Sigmoid colon (tissue), 7 donors: ENCODE measurements at places on chromosomes 13 and 19. TPM values are rescaled to one million over a fixed set of nuclear protein-coding genes. Genes with fewer than 3 reads are reported as not detected.

- no peaks in the 10 kb centered on the region for H3K36me3 ChIP-seq
- DNase-seq, result no peak
- H3K27me3 ChIP-seq, result no peaks in the 10 kb centered on the region
Measured at GRCh38 chr19:54077334-54077733, 3.8 kb downstream of the TARM1 start.

Gene MYO9B
- 95.0 TPM for total RNA-seq

DNA sequence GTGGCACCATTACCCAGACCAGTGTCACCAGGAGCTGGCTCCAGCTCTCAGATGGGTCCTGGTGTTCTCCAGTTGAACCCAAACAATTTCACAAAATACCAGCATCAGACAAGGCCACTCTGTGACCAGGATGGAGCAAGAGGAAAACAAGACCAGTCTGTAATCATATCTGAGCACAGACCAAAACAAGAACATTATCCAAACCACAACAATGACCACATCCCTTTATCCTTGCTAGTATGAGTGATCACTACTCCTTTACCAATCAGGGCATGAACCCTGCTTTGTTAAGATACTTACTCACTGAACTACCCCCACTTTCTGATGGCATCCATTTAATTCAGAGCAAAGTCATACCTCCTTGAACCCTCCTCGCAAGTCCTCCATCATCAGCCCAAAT, 145.9 kb downstream of the NUFIP1 start:
- no peak overlapping the region for H3K27ac ChIP-seq
- no peak overlapping the region for H3K4me3 ChIP-seq
- H3K36me3 ChIP-seq, result no peaks in the 10 kb centered on the region
- H3K27me3 ChIP-seq, result no peaks in the 10 kb centered on the region
- DNase-seq, result no peak

Gene LINGO3
- total RNA-seq, result 0.14 TPM

- H3K4me3 ChIP-seq, result no peak overlapping the region
- H3K4me1 ChIP-seq, result no peaks in the 10 kb centered on the region
- H3K36me3 ChIP-seq, result no peaks in the 10 kb centered on the region
- no peak for DNase-seq
Measured at GRCh38 chr19:57071444-57071843, 48.3 kb upstream of the USP29 start.

GRCh38 chr13:71864094-71864985, 2.7 kb downstream of the DACH1 start:
- peaks cover 20% of the 10 kb centered on the region for H3K27me3 ChIP-seq
- peak overlapping the region; percentile 51 for H3K4me3 ChIP-seq
- peaks cover 32% of the 10 kb centered on the region for H3K4me1 ChIP-seq

DNA sequence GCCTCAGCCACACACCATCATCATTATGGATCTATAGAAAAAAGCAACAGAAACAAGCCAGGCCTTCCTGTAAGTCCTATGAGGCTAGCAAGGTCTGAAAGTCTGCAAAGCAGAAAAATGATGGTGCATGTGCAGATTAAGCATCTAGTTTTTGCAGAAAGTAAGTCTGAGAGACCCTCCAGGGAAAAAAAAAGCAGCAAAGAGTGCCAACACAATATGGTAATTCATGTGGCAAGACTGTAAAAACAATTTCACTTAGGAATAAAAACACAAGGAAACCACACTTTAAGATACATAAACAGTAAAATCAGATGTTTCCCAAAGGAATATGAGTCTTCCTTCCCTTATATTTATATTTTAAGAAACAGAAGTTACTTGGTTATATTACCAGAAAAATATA, 112.3 kb upstream of the FBXL3 start:
- no peak overlapping the region for H3K4me3 ChIP-seq
- no peaks in the 10 kb centered on the region for H3K27me3 ChIP-seq
- H3K36me3 ChIP-seq, result peaks cover 3% of the 10 kb centered on the region
- no peaks in the 10 kb centered on the region for H3K4me1 ChIP-seq
- DNase-seq, result no peak

DNA sequence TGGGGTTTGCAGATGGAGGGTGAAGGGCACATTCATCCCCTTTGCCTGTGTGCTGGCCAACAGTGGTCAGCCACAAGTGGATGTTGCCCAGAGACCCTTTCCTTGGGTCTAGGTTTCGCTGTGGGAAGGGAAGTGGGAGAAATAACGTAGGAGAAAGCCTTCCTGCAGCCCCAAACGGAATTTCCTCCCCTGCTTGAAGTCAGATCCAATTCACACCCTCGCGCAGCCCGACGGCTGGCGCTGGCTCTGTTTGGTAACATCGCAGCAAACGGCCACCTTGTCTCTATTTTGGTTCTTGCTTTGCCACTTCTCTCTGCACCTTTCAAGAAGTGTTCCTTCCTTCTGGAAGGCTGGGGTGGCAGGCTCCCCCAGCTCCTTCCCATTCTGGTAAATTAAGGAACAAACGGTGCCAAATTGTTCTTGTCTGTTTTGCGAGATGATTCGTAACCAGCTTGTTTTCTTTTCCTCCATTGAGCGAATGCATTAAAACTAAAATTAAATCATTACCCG, 45.4 kb downstream of the CHST8 start:
- no peaks in the 10 kb centered on the region for H3K4me1 ChIP-seq
- no peaks in the 10 kb centered on the region for H3K36me3 ChIP-seq
- no peak overlapping the region for H3K4me3 ChIP-seq
- H3K27ac ChIP-seq, result no peak overlapping the region
- no peak for DNase-seq

DNA sequence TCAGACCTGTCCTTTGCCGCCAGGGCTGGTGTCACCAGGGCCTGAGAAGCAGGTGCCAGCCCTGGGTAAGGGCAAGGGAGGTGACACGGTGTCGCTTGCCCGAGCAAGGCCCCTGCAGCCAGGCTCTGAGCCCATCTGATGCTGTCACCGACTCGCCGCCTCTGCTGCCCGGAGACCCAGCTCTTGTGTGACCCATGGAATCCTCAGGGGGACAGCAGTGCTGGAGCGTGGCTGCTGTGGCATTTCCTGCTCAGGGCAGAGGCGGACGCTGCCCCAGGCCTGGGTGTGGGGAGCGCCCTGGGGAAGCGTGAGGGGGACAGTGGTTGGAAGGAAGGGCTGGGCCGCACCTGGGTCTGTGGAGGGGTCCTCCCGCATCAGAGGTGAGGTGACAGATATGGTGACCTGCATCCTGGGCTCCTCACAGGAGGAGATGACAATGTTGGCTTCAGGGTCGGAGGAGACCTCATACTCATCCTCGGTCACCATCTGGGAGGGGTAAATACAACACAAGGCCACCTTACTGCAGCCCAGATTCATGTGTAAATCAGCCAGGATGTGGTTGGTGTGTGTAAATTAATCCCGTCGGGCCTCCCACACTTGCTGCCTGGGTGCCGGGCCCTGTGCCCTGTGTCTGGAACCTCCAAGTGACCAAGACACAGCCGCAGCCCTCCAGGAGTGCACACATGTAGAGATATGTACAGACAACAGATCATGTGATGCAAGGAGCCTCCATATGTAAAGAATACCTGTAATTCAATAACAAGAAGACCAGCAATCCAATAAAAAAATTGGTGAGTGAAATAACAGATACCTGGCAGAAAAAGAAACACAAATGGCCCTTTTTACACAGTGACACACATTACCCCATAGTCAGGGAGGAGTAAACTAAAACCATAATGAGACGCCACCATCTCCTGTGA, 27.6 kb upstream of the MATK start:
- H3K27ac ChIP-seq, result no peak overlapping the region
- H3K4me1 ChIP-seq, result no peaks in the 10 kb centered on the region
- no peaks in the 10 kb centered on the region for H3K27me3 ChIP-seq
- H3K4me3 ChIP-seq, result no peak overlapping the region
- no peak for DNase-seq

Gene PRSS57
- total RNA-seq, result not detected

- peak overlapping the region; percentile 48 for H3K4me3 ChIP-seq
- H3K27me3 ChIP-seq, result no peaks in the 10 kb centered on the region
- H3K4me1 ChIP-seq, result no peaks in the 10 kb centered on the region
- no peaks in the 10 kb centered on the region for H3K36me3 ChIP-seq
- H3K27ac ChIP-seq, result peak overlapping the region; percentile 76
- DNase-seq, result peak; percentile 94
Measured at GRCh38 chr19:21568816-21569493, 63.6 kb downstream of the ZNF429 start.

Gene TUBA3C
- not detected for total RNA-seq

Gene ERICH4
- not detected for total RNA-seq

DNA sequence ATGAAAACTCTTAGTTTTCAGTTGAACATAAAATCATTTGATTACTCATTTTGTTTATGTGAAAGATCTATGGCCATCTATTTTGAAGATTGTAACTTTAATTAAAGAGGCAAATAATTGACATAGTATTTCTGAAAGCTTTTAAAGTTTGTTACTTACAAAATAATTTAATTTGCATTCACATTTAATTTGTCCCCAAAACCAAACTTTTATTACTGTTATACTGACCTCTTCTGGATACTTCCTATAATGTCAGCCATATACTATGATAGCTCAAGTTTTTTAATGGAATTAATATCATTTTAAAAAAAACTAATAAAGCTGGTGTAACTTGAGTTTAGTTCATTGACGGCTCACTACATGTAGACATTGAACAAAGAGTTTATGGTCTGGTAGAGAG, 4.9 kb upstream of the SGCG start:
- DNase-seq, result no peak
- no peak overlapping the region for H3K27ac ChIP-seq
- H3K4me3 ChIP-seq, result no peak overlapping the region
- H3K4me1 ChIP-seq, result no peaks in the 10 kb centered on the region

GRCh38 chr13:74869846-74870245, 612.1 kb downstream of the TBC1D4 start:
- no peaks in the 10 kb centered on the region for H3K27me3 ChIP-seq
- H3K4me3 ChIP-seq, result no peak overlapping the region
- DNase-seq, result no peak
- H3K27ac ChIP-seq, result no peak overlapping the region
- no peaks in the 10 kb centered on the region for H3K36me3 ChIP-seq
- H3K4me1 ChIP-seq, result no peaks in the 10 kb centered on the region

Gene C19orf44
- 6.1 TPM for total RNA-seq

GRCh38 chr19:19211499-19212420, at the start of gene NCAN:
Gene NCAN, plus strand, starts transcription at chr19:19211958. Its CDS starts 4,996 bp downstream, at chr19:19216954.
- DNase-seq, result no peak
- peaks cover 92% of the 10 kb centered on the region for H3K27me3 ChIP-seq
- no peaks in the 10 kb centered on the region for H3K36me3 ChIP-seq
- no peak within 1 kb of the TSS for H3K27ac ChIP-seq
- H3K4me1 ChIP-seq, result no peaks in the 10 kb centered on the region

Gene KANK2
- total RNA-seq, result 1,314 TPM

- DNase-seq, result no peak
- H3K27me3 ChIP-seq, result no peaks in the 10 kb centered on the region
- H3K27ac ChIP-seq, result no peak overlapping the region
- no peaks in the 10 kb centered on the region for H3K4me1 ChIP-seq
Measured at GRCh38 chr13:46288570-46289259, 77.0 kb downstream of the LRRC63 start.

Gene CEACAM7
- 0.49 TPM for total RNA-seq

DNA sequence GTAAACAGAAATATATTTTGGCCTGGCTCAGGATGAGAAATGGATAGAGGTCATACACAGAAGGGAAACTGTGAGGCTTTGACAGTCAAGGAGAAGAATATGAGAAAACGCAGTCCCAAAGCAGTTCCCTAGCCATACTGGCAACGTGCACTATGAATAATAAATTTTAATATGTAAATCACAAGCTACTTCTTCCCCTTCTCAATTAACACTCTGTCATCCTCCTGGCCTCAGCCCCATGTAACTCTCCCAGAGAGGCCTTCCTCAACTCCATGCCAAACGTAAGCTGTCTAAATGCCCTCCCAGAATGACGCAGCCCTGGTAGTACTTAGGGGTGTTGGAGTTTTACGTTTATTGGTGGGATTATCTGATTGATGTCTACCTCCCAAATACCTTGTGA, 732.6 kb downstream of the LIG4 start:
- no peak overlapping the region for H3K27ac ChIP-seq
- no peaks in the 10 kb centered on the region for H3K27me3 ChIP-seq
- no peak overlapping the region for H3K4me3 ChIP-seq
- no peaks in the 10 kb centered on the region for H3K4me1 ChIP-seq
- H3K36me3 ChIP-seq, result no peaks in the 10 kb centered on the region
- no peak for DNase-seq

Gene SLC39A3
- total RNA-seq, result 21.7 TPM

DNA sequence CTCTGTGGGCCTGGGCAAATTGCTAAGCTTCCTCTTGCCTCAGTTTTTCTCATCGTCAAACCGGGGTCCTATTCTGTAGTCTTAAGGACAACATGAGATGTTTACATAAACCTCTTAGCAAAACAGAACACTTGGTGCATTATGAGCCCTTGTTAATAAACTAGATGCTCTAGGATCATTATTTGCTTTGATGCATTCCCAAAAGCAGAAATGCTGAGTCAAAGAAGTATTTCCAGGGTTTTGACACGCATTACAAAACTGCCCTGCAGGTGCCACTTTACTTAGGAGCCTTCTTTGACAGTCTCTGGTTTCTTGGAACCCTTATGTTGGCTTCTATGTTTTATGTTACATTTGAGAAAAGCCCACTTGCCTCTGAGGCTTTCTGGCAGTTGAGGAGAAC, 12.1 kb downstream of the AKAP11 start:
- no peaks in the 10 kb centered on the region for H3K27me3 ChIP-seq
- H3K4me3 ChIP-seq, result no peak overlapping the region
- no peaks in the 10 kb centered on the region for H3K36me3 ChIP-seq
- no peak overlapping the region for H3K27ac ChIP-seq
- DNase-seq, result no peak

- H3K4me3 ChIP-seq, result no peak overlapping the region
- no peak overlapping the region for H3K27ac ChIP-seq
- no peaks in the 10 kb centered on the region for H3K36me3 ChIP-seq
- no peak for DNase-seq
- no peaks in the 10 kb centered on the region for H3K4me1 ChIP-seq
Measured at GRCh38 chr13:93220073-93220472, 6.5 kb upstream of the GPC6 start.

DNA sequence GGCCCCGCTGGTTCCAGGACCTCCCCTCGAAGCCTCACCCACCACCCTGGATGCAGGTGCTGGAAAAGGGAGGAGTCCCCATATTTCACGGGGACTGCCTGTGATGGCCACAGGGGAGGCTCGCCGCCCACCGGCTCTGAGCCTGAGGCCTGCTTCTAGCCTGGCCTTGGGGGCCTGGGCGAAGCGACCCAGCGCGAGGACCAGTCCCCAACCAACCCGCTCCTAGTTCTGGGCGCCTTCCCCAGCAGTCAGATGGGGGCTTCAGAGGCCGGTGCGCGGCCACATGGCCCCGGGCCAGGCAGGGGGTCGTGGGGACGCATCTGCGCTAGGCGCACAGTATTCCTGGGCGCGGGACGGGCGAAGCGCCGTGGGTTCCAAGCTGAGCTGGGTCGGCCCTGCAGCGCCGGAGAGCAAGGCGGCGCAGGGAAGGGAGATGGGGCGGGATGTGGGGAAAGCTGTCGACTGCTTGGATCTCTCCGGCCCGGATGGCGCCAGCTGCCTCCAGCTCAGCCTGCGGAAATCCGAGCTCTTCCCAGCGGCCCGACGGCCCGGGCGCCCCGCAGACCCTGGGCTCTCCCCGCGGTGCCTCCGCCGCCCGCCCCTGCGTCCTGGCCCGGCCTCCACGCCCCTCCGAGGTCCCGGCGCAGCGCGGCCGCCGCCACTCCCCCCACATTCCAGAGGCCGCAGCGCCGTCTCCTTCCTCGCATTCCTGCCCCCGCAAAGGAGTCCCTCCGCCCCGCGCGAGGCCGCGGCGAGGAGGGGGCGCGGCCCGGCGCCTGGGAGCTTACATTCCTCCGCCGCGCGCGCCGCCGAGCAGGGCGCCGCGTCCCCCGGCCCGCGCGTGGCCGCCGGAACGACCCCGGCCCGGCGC, at the start of gene WTIP:
TSS of gene WTIP (plus strand) at position 788 of the 871 bp plus-strand sequence. CDS start 217 bp downstream, outside the sequence.
- peak within 1 kb of the TSS; percentile 78 for H3K27ac ChIP-seq
- H3K4me3 ChIP-seq, result peak within 1 kb of the TSS; percentile 75

- DNase-seq, result no peak
- no peak overlapping the region for H3K27ac ChIP-seq
- H3K4me1 ChIP-seq, result peaks cover 15% of the 10 kb centered on the region
- no peaks in the 10 kb centered on the region for H3K27me3 ChIP-seq
Measured at GRCh38 chr19:15104003-15104402, 3.2 kb upstream of the SYDE1 start.
